ENCODE measurements at places on chromosomes 12 and 14.

DNA sequence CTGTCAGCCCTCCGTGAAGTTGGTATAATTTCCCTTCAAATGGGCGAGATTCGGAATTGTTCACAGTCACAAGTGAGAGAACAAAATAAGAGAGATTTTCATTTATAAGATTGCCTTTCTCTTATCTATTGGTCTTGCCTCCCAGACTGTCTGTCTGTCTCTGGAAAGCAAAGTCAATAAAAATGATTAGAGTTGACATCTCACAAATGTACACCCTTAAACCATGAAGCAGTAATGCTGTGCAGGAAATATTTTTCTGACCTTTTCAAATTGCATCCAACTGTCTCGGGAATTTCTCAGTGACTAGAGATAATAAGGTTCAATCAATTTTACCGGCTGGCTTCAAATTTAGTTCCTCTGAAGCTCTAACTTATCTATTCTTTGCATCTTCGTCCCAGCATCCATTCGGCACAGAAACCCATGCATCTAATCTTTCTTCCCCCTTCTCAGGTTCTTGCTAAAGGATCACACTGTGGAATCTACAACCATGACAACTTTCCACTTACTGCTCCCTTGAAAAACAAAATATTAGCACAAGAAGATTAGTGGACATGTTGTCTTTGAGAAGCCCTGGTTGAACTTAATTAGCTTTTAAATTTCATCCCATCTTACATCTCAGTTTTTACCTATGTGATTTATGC lies 93.1 kb downstream of the RMST start:
- DNase-seq, result no peak

DNA sequence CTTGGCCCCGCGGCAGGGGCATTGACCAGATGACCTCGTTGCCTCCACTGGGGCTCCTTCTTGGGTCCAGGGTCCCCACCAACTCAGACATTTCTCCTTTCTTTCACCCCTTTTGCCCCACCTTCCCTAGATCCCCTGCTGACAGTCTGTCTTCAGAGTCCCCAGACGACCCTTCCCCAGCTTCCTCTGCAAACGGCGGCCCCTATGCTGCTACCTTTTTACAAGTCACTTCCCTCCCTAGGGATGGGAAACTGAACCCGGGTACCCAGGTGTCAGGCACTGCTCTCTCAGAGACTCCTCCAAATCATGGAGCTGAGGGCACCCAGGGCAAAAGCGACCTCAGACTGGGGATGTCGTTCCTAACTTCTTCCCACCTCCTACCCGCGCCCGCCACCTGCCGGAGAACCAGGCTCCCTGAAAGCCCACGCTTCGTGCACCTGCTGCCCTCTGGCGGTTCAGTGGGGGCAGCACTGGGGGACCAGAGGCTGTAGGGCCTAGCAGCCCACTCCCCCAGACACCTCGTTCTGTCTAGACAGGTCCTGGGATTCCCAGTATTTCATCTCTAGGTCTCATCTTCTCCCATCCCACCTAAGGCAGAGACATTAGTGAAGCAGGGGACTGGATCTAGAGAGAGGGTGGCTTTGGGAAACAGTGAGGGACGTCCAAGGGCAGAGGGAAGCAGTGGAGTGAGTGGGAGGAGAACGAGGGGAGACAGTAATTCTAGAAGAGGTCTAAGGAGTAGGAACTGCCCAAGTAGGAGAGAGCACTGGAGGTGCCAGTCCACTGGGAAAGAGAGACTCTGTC lies 4.9 kb downstream of the ZNF385A start:
- peak; percentile 77 for DNase-seq

DNA sequence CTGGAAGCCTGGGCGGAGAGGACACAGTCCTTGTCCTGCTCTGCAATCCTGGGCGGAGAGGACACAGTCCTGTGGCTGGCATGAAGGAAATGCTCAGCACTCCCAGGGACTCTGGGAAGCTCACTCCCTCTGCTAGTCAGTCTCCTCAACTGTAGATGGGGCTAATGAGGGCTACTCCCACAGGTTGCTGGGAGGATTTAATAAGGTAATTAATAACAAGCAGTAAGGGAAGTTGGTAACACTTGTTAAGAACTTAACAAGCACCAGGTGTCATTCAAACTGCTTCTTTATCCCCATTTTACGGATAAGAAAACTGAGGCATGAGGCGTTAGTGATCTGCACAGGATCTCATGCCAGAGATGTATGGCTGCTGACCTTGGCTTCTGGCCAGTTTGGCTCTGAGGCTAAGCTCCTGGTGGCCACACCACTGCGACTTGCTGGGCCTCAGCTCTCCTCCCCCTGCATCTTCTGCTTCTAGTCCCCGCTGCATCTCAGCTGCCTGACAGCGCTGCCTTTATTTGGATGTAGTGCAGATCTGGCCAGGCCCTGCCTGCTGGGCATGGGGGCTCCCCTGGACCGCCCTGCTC lies 54.1 kb upstream of the BEGAIN start:
- DNase-seq, result no peak

- no peak for DNase-seq
Observed at GRCh38 chr14:55749201-55749812, 169.3 kb downstream of the KTN1 start.

DNA sequence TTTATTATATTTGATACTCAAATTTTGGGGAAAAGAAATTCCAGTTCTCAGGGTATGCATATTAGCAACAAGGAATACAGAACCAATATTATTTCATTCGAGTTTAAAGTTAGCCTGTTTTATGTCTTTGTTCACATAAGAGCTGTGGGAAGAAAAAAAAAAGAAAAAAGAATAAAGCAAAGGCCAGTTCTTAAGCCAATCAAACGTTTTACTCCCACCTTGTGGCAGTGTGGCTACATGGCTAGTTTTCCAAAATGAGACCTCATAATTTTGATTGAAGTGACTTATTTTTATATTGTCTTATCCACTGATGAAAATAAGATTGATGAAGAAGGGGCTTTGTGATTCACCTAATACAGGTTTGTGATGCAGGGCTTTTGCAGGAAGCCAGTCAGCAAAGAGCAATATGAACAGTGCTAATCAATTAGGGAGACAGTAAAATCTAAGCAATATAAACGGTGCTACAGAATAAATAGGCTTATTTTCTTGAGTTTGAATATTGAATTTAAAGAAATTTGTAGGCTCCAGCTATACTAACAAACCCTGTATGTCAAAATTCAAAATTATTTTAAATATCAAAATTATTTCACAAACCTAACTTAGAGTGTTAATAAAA lies 624.1 kb upstream of the FOXG1 start:
- no peak for DNase-seq

DNA sequence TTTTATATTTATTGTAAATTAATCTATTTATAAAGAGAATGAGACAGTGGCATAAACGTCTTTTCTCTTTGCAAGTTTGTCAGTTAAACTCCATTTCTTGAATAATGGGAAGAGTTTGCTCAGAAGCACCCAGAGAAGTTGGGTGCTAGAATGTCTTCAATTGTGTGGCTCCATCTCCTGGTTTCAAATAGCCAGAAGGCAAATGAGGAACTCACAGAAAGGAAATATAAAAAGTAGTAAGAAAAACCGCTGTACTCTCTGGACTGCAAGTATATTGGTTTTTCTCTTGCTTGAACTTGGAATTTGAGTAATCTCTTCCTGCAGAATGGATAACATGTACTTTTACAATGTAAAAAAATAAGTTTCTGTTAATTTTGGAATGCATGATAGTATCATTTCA lies 217.5 kb downstream of the DPY19L2 start:
- DNase-seq, result no peak

DNA sequence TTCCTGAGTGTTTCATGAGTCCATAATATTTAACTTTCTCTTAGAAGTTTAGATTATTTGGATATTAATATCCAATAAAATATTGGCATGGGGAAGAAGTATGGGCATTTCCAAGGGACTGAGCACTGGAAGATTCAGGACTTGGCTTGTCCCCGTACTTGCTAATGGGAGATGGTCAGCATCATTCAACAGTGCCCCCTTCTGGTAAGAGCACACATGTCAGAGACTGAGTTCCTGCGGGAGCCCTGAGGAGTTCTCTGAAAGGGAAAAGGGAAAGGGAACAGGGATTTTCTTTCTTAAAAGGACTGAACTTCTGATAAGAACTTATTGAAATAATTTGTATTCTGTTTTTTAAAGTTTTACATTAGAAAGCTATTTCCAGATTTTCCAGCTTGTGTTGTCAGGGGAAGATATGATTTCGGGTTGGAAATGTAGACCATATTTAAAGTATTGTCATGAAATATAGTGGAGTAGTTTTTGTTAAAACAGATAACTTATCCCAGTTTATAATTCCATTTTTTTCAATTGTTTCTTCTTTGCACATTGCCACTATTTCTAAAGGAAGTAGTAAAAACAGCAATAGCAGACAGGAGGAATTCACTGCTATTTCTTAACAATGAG lies 59.8 kb upstream of the C12orf71 start:
- DNase-seq, result no peak

DNA sequence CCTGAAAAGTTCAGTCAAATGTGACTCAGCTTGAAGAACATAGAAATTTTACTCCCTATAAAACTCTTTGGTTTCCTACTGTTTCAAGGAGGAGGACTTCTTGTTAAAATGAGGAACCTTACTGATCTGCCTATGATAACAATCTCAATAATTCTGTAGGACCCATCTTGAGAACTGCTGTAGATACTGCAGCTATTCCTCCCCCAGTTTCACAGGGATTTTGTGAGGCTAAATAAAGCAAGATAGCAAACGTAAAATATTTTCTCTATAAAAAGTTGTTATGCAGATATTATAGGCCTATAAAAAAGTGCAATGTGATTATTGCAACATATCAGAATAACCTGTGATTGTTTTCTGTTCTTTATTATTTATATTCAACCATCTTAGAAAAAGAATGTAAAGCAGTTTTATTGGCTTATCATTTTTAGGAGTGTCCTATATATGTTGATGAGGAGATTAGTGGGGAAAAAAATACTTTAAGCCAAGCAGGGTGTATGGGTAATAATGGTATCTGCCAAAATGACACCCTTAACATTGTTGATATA lies 12.1 kb downstream of the CLEC14A start:
- DNase-seq, result no peak

DNA sequence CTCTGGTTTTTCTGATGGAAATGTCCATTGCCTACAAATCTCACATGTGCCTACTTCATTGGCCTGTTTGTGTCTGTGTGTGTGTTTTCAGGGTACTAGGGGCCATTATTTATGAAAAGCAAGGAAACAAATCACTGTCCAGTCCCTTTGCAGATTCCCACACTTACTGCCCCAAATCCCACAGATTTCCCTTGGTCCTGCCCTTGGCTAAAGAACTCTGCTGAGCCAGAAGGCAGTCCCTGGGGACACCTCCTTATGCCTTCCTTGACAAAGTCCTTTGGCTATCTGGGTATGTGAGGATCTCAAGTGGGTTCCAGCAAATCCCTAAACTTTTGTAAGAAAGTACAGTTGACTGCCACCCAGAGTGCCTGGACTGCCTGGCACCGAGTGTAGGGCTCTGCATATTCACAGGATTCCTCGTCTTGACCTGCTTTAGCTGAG lies 388.1 kb downstream of the BCAT1 start:
- DNase-seq, result no peak

- no peak for DNase-seq
Observed at GRCh38 chr14:69101331-69101826, 51.5 kb downstream of the DCAF5 start.

GRCh38 chr14:100524233-100524932 lies 62.8 kb downstream of the BEGAIN start:
- DNase-seq, result no peak

GRCh38 chr12:51590347-51591015 lies 552 bp upstream of the SCN8A start:
- peak; percentile 46 for DNase-seq

GRCh38 chr14:105857826-105858675 lies 331.7 kb downstream of the TMEM121 start:
- DNase-seq, result no peak

GRCh38 chr14:61527325-61528100 lies 167.8 kb upstream of the HIF1A start:
- no peak for DNase-seq

- no peak for DNase-seq
Observed at GRCh38 chr12:66092559-66093269, 37.8 kb downstream of the LLPH start.

DNA sequence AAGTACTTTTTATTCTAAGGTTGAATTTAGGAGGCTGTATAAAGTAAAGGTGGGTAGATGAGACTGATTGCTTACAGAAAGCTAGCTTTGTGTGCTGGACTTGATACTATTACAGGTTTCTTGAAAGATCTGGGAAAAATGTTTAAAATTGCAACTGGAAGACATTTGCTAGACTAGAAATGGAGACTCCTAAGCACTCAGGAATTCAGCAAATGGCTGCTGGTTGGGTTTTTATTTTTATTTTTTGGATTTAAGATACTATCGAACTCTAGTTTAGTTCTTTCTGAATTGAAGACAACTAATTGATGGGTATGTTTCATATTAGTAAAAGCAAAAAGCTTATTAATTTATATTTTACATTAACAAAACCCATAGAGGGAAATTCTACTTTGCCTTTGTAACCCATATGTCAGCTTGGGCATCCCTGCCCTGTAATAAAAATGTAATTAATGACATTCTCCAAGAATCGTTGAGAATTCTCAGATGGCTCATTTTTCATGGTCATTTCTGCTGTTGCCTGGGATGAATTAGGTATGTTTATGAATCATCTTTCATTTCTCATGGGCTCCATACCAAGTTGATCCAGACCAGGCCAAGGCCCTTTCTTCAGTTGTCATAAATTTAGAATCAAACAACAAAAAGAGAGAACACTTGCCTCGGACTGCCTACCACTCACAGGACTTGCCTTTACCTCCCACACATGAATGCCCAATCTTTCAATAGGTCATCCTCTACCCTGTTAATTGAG lies 102.1 kb downstream of the ERGIC2 start:
- DNase-seq, result no peak

- no peak for DNase-seq
Observed at GRCh38 chr12:91947459-91947858, 198.2 kb downstream of the BTG1 start.

DNA sequence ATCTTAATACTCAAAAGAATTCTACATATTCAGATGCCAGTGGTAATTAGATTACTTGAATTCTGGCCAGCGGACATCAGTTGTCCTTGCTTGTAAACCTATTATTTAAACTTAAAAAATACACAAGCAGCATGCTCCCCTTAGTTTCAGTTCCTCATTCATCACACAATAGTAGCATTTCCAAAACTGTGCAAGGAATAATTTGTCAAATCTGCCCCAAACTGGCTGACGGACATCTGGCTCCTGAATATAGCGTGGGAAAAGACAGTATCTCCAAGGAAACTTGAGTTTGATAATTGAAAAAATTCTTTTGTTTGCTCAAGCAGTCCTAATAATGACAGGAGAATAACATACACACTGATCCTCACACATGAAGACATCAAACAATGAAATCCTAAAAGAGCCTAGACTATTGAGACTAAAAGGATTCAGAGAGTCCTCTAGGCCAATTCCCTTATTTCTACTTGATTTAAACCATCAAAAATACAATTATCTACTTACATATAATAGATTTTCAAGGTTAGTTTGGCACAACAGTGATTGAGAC lies 90.4 kb downstream of the KIF21A start:
- no peak for DNase-seq

GRCh38 chr14:93892923-93893558 lies 34.1 kb upstream of the FAM181A start:
- peak; percentile 44 for DNase-seq

- no peak for DNase-seq
Observed at GRCh38 chr12:93336291-93336741, 41.4 kb upstream of the NUDT4 start.

GRCh38 chr14:67650694-67651093 lies 23.7 kb downstream of the VTI1B start:
- DNase-seq, result no peak

Measured in GM18507 (cell line).